Small intestine (tissue), 16 donors: ENCODE measurements at places on chromosomes 4 and X. TPM values are rescaled to one million over a fixed set of nuclear protein-coding genes. Genes with fewer than 3 reads are reported as not detected.

Gene TRIM60
- not detected for polyA plus RNA-seq

Gene ZGRF1
- polyA plus RNA-seq, result 1.4 TPM

Gene MGST2
- polyA plus RNA-seq, result 225 TPM

GRCh38 chr4:87073199-87074120, 138.6 kb downstream of the AFF1 start:
- H3K4me1 ChIP-seq, result peaks cover 27% of the 10 kb centered on the region
- no peak overlapping the region for H3K4me3 ChIP-seq
- H3K36me3 ChIP-seq, result no peaks in the 10 kb centered on the region
- peak; percentile 51 for DNase-seq
- no peaks in the 10 kb centered on the region for H3K27me3 ChIP-seq
- H3K27ac ChIP-seq, result peak overlapping the region; percentile 27

DNA sequence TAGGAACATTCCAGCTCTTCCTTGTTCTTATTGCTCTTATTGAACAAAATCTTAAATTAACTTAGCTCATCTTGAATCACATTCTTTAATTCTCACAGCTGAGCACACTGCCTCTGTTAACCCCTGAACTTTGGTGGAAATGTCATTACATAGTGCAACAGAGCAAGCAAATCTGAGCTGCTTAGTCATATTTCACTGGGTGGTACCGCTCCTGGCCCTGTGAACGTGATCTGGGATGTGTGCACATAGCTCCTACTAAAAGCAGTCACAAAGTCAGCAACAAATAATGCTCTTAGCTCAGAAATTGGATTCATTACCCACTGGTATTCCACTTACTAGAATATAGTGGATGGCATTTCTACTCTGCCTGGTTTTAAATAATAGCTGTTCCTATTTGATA, 27.9 kb downstream of the ARHGEF6 start:
- DNase-seq, result no peak
- H3K4me1 ChIP-seq, result no peaks in the 10 kb centered on the region
- no peaks in the 10 kb centered on the region for H3K27me3 ChIP-seq
- no peaks in the 10 kb centered on the region for H3K36me3 ChIP-seq

DNA sequence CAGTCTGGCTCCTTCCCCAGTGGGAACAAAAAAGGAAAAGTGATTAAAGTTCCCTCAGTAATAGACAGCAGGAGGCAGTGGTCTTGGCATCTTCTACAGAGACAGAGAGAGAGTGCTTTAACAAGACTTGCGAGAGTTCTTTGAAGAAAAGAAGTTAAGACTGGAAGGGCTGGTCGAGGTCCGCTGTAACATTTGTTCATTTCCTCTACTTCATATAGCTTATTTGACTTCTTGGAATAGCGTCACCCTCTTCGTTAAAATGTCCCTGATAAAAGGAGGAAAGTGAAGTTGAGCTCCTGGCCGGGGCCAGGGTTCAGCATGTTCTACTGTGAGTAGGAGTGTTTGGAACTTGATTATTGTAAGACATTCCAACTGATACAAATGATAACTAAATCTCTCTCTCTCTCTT, 179.8 kb downstream of the SLIT2 start:
- peak overlapping the region; percentile 11 for H3K4me3 ChIP-seq
- H3K27ac ChIP-seq, result peak overlapping the region; percentile 37
- H3K4me1 ChIP-seq, result peaks cover 6% of the 10 kb centered on the region
- no peaks in the 10 kb centered on the region for H3K36me3 ChIP-seq

- no peak for DNase-seq
- no peaks in the 10 kb centered on the region for H3K27me3 ChIP-seq
- no peak overlapping the region for H3K4me3 ChIP-seq
- H3K27ac ChIP-seq, result no peak overlapping the region
- no peaks in the 10 kb centered on the region for H3K36me3 ChIP-seq
These were observed 26.1 kb upstream of the CFAP299 start for GRCh38 chr4:80309294-80310004.

- H3K27ac ChIP-seq, result no peak within 1 kb of the TSS
- H3K4me1 ChIP-seq, result no peaks in the 10 kb centered on the region
- peak; percentile 4 for DNase-seq
These were observed at the start of gene CHRDL1 for GRCh38 chrX:110795645-110796406. TSS of gene CHRDL1 (minus strand) at chrX:110795817. CDS start at chrX:110792181, 3,636 bp downstream.

DNA sequence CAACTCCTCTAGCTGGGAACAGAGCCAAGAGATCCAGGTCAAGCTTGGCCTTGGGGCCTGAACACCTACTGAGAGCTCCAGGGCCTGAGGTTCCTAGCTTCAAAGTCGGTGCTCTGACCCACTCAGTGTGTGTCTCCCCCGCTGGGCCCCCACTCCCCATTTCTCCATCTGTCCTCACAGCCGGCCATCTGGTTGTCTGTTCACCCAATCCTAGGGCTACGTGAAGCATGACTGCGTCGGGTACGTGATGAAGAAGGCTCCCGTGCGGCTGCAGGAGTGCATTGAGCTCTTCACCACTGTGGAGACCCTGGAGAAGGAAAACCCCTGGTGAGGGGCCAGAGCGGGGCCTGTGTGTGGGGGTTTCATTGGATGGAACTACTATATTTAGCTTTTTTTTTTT, 12.3 kb downstream of the USP11 start:
- H3K27ac ChIP-seq, result no peak overlapping the region
- peaks cover 8% of the 10 kb centered on the region for H3K36me3 ChIP-seq
- no peaks in the 10 kb centered on the region for H3K27me3 ChIP-seq
- no peak for DNase-seq
- H3K4me1 ChIP-seq, result no peaks in the 10 kb centered on the region

Gene TMEM35A
- 1.3 TPM for polyA plus RNA-seq

- H3K27ac ChIP-seq, result no peak overlapping the region
- no peaks in the 10 kb centered on the region for H3K36me3 ChIP-seq
- DNase-seq, result no peak
- no peaks in the 10 kb centered on the region for H3K27me3 ChIP-seq
- no peaks in the 10 kb centered on the region for H3K4me1 ChIP-seq
These were observed 208.0 kb downstream of the PRDM5 start for GRCh38 chr4:120714417-120715010.

Gene SLC49A3
- 3.5 TPM for polyA plus RNA-seq

- no peak overlapping the region for H3K4me3 ChIP-seq
- no peak for DNase-seq
- peaks cover 4% of the 10 kb centered on the region for H3K36me3 ChIP-seq
- no peak overlapping the region for H3K27ac ChIP-seq
- H3K27me3 ChIP-seq, result no peaks in the 10 kb centered on the region
These were observed 53.3 kb downstream of the JADE1 start for GRCh38 chr4:128862608-128863311.

Gene MAGEC3
- not detected for polyA plus RNA-seq

GRCh38 chrX:29643181-29643580, 572.2 kb upstream of the MAGEB2 start:
- no peaks in the 10 kb centered on the region for H3K4me1 ChIP-seq
- DNase-seq, result no peak
- no peak overlapping the region for H3K27ac ChIP-seq
- no peak overlapping the region for H3K4me3 ChIP-seq
- H3K27me3 ChIP-seq, result no peaks in the 10 kb centered on the region
- H3K36me3 ChIP-seq, result no peaks in the 10 kb centered on the region

DNA sequence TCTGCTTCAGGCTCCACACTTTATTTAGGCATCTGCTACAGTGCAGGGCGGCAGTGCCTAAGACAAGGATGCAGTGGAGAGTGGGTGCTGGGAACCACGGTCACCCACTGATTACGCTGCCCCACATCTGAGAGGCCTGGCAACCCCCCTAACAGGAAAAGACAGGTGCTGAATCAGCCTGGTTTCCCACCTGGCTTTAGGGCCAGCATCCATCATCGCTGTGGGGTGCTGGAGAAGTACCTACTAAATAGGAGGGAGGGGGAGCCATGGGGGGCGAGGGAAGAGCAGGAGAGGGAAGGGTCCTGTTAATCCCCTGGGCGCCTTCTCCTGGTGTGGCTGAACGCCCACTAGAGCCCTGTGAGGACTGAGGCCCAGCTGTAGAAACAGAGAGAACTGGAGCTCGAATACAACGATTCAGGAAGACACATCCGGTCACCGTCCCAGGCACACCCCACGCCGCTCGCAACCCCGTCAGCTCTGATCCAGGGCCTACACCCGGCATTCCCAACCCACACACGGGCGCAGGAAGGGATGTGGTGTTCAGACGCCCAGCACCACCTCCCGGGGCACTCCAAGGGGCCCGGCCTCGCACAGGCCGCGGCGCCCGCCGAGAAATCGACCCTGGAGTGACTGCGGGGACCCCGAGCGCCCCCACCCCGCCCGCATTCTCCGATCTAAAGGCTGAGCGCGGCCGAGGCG, 554 bp downstream of the DCTD start:
- peaks cover 36% of the 10 kb centered on the region for H3K4me1 ChIP-seq
- peak; percentile 83 for DNase-seq
- peak overlapping the region; percentile 76 for H3K27ac ChIP-seq
- H3K36me3 ChIP-seq, result no peaks in the 10 kb centered on the region
- peak overlapping the region; percentile 77 for H3K4me3 ChIP-seq

Gene TACR3
- polyA plus RNA-seq, result not detected

- H3K27me3 ChIP-seq, result no peaks in the 10 kb centered on the region
- H3K4me1 ChIP-seq, result no peaks in the 10 kb centered on the region
- no peak for DNase-seq
- H3K36me3 ChIP-seq, result no peaks in the 10 kb centered on the region
- H3K4me3 ChIP-seq, result no peak overlapping the region
These were observed 4.3 kb upstream of the DDX60L start for GRCh38 chr4:168484626-168485025.

DNA sequence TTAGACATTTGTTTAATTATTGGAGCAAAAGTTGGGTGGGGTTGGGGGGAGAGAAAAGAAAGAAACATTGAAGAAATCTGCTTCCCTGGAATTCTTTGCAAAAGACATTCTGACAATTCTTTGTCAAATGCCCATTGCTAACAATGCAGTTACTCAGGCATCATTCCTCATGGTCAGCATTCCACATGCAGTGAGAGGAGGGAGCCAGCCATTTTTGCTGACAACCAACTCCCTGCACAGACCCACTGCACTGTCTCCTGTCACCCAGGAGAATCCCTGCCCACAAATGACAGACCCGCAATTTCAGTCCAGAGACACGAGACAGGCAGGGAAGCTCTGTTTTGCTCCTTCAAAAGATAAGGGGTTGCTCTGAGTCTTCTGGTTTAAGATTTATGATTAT, 985.1 kb upstream of the SLIT2 start:
- H3K27me3 ChIP-seq, result no peaks in the 10 kb centered on the region
- DNase-seq, result no peak
- no peak overlapping the region for H3K4me3 ChIP-seq
- H3K36me3 ChIP-seq, result no peaks in the 10 kb centered on the region

DNA sequence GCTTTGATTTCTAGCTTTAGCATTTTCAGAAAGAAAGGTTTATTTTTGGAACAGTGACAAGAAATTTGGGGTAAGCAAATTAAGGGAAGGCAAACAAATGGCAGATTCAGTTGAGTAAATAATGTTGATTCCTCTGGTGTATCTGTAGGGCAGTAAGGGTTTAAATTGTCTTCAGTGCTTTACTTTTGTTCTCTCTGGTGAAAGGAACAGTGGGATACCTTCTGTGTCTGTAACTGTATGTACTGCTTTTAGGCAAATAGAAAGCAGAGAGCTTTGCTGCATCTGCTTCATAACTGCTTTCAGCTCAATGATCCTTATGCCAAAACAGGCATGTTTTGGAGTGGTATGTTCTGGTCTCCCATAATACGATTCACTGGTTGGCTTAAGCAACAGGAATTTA, 932.1 kb upstream of the SLIT2 start:
- H3K4me1 ChIP-seq, result no peaks in the 10 kb centered on the region
- DNase-seq, result no peak
- H3K27ac ChIP-seq, result no peak overlapping the region
- no peak overlapping the region for H3K4me3 ChIP-seq
- H3K36me3 ChIP-seq, result no peaks in the 10 kb centered on the region

GRCh38 chr4:185405296-185405999, 8.8 kb downstream of the ANKRD37 start:
- H3K27ac ChIP-seq, result no peak overlapping the region
- H3K27me3 ChIP-seq, result no peaks in the 10 kb centered on the region
- no peaks in the 10 kb centered on the region for H3K36me3 ChIP-seq

GRCh38 chr4:183733181-183733580, 74.1 kb downstream of the TRAPPC11 start:
- no peaks in the 10 kb centered on the region for H3K27me3 ChIP-seq
- H3K36me3 ChIP-seq, result no peaks in the 10 kb centered on the region
- H3K4me3 ChIP-seq, result no peak overlapping the region

DNA sequence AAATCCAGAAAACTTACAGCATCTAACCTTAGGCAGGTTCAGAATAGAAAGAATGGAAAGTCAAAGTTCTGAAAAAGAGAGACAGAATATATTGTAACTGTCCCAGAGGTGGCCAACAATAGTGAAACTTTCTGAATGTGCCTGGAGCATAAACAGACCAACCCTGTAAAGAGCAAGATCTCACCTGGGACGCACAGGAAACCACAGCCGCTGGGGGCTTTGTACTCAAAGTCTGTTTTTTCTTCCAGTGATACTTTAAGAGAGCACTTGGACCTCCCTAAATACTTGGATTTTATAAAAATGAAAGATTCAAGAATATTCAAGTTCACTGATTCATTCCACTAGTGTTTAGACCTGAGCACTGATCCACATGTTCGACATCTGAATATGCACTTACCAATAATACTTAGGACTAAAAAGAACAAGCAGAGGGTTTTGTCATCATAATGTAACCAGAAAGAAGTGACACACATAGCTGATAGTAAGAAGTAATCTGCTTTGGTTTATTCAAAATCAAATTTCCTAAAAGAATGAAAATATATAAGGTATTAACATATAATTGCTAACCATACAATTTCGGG, 35.3 kb downstream of the ARAP2 start:
- DNase-seq, result no peak
- no peaks in the 10 kb centered on the region for H3K27me3 ChIP-seq
- H3K4me1 ChIP-seq, result no peaks in the 10 kb centered on the region
- no peak overlapping the region for H3K27ac ChIP-seq
